ENCODE measurements at places on chromosomes 7 and 10. TPM values are rescaled to one million over a fixed set of nuclear protein-coding genes. Genes with fewer than 3 reads are reported as not detected.

GRCh38 chr10:133009218-133009950, 67.0 kb upstream of the CFAP46 start:
- no peak for DNase-seq

DNA sequence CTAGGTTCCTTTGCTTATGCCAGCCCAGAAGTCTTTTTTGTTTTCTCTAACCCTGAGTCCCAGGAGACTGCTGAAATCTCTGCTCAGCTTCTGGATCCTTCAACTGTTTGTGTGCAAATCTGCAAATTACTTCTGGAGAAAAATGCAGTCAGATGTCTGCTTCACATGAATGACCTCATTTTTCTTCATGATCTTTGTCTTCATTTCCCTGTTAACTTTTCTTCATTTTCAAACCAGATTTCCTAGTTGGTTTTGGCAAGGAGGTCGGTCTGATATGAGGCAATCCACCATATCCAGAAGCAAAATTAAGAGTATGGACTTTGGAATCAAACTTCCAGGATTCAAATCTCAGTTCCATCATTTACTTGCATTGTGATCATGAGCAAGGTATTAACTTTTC, 66.8 kb downstream of the ZNF503 start:
- DNase-seq, result no peak

DNA sequence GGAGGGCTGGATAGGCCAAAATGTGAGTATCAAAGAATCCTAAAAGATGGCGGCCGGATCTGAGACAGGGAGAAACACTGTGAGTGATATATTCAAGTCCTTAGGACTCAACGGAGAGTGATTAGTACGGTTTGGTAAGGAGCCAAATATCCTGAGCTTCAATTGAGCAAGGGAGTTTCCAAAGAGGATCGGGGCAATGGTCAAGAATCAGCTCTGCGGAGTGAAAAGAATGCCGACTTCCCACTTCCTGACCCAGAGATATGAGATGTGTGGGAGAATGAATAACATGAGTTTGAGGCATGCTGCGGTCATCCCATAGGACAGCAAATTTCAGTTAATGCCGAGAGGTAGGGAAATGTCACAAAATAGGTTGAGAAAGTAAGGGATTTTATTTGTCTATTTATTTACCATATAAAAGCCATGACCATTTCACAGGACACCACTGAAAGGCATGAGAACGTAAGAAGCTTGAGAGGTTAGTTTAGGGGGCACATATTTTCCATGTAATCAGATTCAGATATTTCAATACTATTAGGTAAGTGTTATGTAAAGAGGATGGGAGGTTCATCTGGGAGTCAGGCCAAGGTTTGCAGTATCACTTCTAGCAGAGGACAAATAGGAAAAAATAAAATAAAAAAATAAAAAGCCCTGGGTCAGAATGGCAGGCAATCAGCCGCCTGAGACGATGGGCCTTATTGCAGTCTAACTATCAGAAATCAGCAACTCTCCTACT, 165.6 kb downstream of the HGF start:
- no peak for DNase-seq

GRCh38 chr10:42111661-42112330, 526.6 kb downstream of the ZNF33B start:
- no peak for DNase-seq

DNA sequence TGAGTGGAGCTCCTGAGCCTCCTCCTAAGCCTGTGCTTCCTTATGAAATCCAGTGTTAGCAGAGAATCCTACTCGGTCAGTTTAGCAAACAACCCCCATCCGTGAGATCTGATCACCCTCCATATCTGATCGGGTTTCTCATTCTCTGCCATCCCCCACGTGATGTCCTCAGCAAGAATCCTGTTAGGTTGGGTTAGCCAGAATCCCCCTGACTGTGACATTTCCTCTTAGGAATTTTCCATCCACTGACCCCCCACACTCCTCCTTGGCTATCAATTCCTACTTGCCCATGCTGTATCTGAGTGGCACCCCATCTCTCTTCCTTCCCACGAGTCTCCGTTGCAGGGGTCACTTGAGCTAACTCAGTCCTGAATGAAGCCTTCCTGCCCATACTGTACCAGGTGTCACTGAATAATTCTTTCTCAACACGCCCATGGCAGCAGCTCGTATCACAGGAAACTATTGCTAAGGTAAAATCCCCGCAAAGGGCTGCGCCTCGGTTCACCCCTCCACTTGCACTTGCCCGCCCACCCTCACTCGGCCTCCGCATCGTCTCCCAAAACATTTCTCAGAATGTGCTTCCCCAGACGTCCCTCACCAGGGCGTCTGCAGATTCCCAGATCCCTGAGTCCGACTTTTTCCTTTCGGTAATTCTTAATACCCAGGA, 44.1 kb downstream of the MYOF start:
- DNase-seq, result no peak

GRCh38 chr10:89329151-89329550, 1.4 kb downstream of the IFIT3 start:
- DNase-seq, result no peak

GRCh38 chr10:86642499-86642898, 11.8 kb upstream of the OPN4 start:
- DNase-seq, result no peak

DNA sequence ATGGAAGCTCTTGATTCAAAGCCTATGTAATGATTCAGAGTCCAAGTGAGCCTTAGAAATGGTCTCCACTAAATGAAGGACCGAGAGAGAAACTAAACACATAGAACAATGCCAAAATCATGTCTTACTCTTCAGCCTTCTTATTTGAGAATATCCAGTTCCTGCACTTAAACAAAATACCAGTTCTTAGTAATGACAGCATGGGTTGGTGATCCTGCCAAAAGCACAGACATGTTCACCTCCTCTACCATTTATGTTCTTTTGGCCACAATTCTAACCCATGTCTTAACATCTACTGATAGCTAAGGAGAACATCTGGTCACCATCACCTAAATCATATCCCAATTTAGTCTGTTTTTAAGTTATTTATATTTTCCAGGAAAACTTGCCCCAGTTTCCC, 239.6 kb upstream of the PTN start:
- no peak for DNase-seq

GRCh38 chr7:133763076-133763640, 364.0 kb upstream of the LRGUK start:
- DNase-seq, result no peak

- no peak for DNase-seq
These were observed 23.5 kb downstream of the PWWP2B start for GRCh38 chr10:132420469-132420980.

- no peak for DNase-seq
These were observed 198.3 kb upstream of the DKK1 start for GRCh38 chr10:52115823-52116222.

- DNase-seq, result no peak
These were observed 30.2 kb downstream of the ACADSB start for GRCh38 chr10:123038782-123039631.

- DNase-seq, result no peak
These were observed 182.1 kb downstream of the EVX1 start for GRCh38 chr7:27424749-27425148.

- DNase-seq, result no peak
These were observed 70.2 kb upstream of the CCDC71L start for GRCh38 chr7:106731187-106731586.

DNA sequence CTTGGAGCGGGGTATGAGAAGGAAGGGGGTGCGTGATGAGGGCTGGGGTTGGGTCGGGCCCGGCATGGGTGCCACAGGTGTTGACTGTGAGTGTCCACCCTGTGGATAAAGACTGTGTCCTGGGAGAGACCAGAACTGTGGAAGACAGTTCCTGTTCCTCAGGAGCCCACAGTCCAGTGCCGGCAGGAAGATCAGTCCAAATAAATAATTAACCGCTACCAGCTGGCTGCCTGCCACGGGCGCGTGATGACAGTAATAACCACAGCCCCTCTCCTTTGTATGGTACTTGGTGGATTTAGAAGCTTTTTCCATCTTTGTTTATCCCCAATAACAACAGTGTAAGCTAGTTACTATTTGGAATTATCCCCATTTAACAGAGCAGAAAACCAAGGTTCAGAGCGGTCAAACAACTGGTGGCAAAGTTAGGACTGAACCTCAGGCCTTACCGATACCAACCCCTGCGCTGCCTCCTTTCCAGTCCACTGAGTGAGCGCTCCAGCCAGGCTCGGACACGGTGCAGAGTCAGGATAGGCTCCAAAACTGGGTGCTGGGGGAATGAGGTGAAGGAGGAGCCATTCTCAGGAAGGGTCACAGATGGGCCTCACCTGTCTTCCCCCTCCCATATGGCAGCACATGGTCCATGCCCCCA, 5.1 kb downstream of the ZMIZ1 start:
- no peak for DNase-seq

DNA sequence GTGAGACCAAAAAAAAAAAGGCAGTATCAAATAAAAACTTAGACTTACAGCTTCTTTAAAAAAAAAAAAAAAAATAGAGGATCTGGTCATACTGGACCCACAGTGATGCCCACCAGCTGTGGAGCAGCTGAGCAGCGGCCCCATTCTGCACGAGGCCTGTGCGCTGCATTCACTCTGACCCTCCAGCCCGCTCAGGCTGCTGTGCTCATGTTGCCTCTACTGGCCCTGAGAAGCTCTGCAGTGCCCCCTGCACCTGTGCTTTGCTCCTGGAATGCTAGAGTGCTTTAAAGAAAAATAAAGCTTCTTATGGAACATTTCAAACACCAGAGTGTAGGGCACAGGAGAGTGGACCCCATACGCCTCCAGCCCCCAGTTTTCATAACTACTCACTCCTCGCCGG, 33.2 kb downstream of the TMEM120A start:
- DNase-seq, result no peak

- no peak for DNase-seq
These were observed 84.8 kb upstream of the AGBL3 start for GRCh38 chr7:134901389-134902020.

DNA sequence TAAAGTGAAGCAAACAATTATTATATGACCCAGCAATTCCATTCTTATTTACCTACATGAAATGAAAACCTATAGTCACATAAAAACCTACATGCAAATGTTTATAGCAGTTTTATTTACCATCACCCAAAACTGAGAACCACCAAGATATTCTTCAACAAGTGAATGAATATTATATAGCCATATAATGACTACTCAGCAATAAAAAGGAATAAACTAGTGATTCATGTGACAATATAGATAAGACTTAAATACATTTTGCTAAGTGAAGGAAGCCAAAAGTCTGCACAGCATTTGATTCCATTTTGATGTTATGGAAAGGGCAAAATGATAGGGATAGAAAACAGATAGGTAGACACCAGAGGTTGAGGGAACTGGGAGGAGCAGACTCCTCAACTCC, 31.7 kb downstream of the PODXL start:
- DNase-seq, result no peak

DNA sequence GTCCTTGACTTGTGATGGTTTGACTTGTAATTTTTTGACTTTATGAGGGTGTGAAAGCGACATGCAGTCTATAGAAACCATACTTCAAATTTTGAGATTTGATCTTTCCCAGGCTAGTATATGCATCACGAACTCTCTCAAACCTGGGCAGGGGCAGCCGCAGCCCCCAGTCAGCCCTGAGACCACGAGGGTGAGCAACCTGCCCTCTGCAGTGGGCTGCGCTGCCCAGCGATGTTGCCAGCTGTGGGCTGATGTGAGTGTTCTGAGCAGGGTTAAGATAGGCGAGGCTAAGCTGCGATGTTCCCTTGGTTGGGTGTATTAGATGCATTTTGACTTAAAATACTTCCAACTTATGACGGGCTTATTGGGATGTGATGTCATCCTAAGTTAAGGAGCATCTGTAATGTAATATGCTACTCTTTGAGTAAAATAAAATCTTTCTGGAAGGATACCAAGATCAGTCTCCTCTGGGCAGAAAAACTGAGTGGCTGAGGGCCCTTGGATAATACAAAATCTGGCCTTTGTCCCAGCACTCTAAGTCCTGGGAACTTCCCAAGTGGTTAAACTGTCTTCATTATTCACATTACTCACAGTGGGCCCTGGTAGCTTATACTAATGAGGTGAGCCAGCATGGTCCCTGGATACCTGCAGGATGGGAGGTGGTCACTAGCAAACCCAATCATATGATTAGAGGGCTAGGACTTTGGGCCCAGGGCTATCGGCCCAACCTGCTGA, 28.4 kb upstream of the CNPY1 start:
- DNase-seq, result no peak

- no peak for DNase-seq
These were observed 60.5 kb downstream of the PON1 start for GRCh38 chr7:95263785-95264362.

The TLX1 gene
- not detected for total RNA-seq

The SPDYE2 gene
- not detected for total RNA-seq

The FBXL13 gene
- 9.2 TPM for total RNA-seq

The LRGUK gene
- total RNA-seq, result 5.9 TPM

The CCDC172 gene
- total RNA-seq, result not detected

The CPA4 gene
- 1.00 TPM for total RNA-seq

The COL1A2 gene
- 233 TPM for total RNA-seq

The EVX1 gene
- not detected for total RNA-seq

The TMEM213 gene
- total RNA-seq, result not detected

The KIAA1549 gene
- 29.0 TPM for total RNA-seq

The ENTPD1 gene
- 12.2 TPM for total RNA-seq

All from cerebellum (tissue), 4 donors.